ENCODE measurements at places on chromosomes 13 and 19.

DNA sequence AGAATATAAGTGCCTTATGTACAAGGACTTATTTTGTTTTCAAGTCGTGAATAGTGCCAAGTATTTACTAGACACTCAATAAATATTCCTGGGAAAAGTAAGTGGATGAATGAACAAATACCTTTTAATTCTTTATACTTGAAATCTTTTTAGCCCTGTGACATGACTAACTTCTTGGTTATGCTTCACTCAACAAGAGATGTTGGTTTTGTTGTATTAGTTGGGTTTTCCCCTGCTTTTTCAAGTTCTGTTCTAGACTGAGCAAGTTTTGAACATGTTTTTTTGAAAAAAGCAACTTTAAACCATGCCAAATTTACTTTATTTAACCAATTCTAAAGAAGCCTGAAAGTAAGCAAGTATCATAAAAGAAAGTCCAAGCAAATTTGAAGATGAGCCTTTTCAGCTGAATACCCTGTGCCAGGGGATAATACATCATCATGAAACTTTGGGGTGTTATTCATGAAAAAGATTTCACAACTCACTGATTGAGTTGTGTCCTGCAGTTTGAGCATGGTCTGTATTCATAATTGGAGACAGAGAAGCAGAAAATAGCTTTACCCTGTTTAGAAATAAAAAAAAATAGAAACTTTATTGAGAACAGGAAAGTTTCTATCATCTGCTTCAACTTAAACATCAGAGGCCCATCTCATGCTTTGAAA, 11.1 kb downstream of the LMO7 start:
- DNase-seq: no peak

DNA sequence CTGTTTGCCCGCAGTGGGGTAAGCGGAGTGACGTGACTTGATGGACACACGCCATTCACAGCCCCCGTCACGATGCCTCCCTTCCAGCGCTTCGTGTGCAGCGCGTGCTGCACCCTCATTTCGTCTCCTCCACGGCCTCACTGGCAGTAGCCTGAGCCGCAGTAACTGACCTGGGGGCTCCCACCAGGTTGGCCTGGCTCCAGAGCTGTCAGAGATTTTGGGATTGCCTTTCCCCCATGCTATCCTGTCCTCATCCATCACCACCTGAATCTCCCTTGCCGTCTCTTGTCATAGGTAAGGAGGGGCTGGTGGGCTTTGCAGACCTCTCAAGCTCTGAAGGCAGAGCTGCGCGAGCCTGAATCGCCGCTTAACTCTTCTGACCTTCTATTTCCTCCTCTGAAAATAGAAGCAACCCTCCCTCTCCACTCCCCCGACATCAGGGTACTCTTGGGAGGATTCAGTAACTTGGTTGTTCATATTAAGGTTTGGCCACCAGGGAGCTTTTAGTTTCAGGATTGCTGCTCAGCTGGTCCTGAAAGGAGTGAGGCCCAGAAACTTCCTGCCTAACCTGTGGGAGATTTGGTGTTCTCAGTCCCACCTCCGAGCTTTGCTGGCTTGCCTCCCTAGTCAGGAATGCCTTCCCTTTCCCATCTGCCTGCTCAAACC, 27.9 kb downstream of the SIGLEC5 start:
- DNase-seq: no peak

GRCh38 chr13:74062933-74063332, 71.3 kb downstream of the KLF12 start:
- DNase-seq: no peak

- no peak for DNase-seq
These were observed 16.9 kb downstream of the CERS1 start for GRCh38 chr19:18878858-18879578.

Data from LoVo (cell line).